Fibroblast of the aortic adventitia (primary cell): ENCODE measurements at places on chromosomes 7 and 10. TPM values are rescaled to one million over a fixed set of nuclear protein-coding genes. Genes with fewer than 3 reads are reported as not detected.

CCL26 gene
- total RNA-seq: 0.33 and 1.2 TPM in 2 replicates

CHRM2 gene
- 1.2 and 26.4 TPM in 2 replicates for total RNA-seq

KCNH2 gene
- not detected in 2 replicates for total RNA-seq

MMRN2 gene
- 5.1 and 5.4 TPM in 2 replicates for total RNA-seq

MSS51 gene
- total RNA-seq: 2.5 and 3.8 TPM in 2 replicates

GPER1 gene
- total RNA-seq: 2.9 and 6.4 TPM in 2 replicates

STYXL1 gene
- 22.2 and 33.2 TPM in 2 replicates for total RNA-seq

NUTM2A gene
- total RNA-seq: 0.33 TPM in 1 of 2 replicates, not detected in the other

NXPH1 gene
- not detected in 2 replicates for total RNA-seq

ENKUR gene
- total RNA-seq: 0.09 TPM in 1 of 2 replicates, not detected in the other

KCNIP2 gene
- total RNA-seq: 0.82 and 1.2 TPM in 2 replicates

CYCS gene
- 9.0 and 51.9 TPM in 2 replicates for total RNA-seq

AGMO gene
- 0.18 TPM in 1 of 2 replicates, not detected in the other for total RNA-seq

IDI2 gene
- total RNA-seq: not detected in 2 replicates

LLCFC1 gene
- not detected in 2 replicates for total RNA-seq

CTAGE8 gene
- total RNA-seq: 6.2 TPM in 1 of 2 replicates, not detected in the other

FAM25C gene
- total RNA-seq: not detected in 2 replicates

C10orf53 gene
- not detected in 2 replicates for total RNA-seq

UTF1 gene
- not detected in 2 replicates for total RNA-seq

SCRN1 gene
- 39.7 and 93.1 TPM in 2 replicates for total RNA-seq

IFIT5 gene
- 30.7 and 36.0 TPM in 2 replicates for total RNA-seq

ELMO1 gene
- total RNA-seq: 1.3 and 2.9 TPM in 2 replicates

METTL2B gene
- total RNA-seq: 13.5 and 41.4 TPM in 2 replicates

RHBDD2 gene
- total RNA-seq: 28.7 and 50.3 TPM in 2 replicates

HYAL4 gene
- total RNA-seq: not detected in 2 replicates

PROSER2 gene
- total RNA-seq: 3.1 and 4.7 TPM in 2 replicates

DRGX gene
- total RNA-seq: not detected in 2 replicates

OR2A12 gene
- not detected in 2 replicates for total RNA-seq

CFAP46 gene
- 0.09 and 1.5 TPM in 2 replicates for total RNA-seq

ATP5F1C gene
- total RNA-seq: 96.4 and 251 TPM in 2 replicates

CALN1 gene
- total RNA-seq: not detected in 2 replicates

TAS2R5 gene
- total RNA-seq: 1.4 TPM in 1 of 2 replicates, not detected in the other

GSTO2 gene
- total RNA-seq: 3.4 and 8.9 TPM in 2 replicates

GNAT3 gene
- total RNA-seq: not detected in 2 replicates
